ENCODE measurements at places on chromosomes 13 and 19.

GRCh38 chr13:71634602-71635443, 232.2 kb downstream of the DACH1 start:
- no peak for DNase-seq

GRCh38 chr19:902093-902370, 8.7 kb downstream of the RNU6-9 start:
- no peak for DNase-seq

DNA sequence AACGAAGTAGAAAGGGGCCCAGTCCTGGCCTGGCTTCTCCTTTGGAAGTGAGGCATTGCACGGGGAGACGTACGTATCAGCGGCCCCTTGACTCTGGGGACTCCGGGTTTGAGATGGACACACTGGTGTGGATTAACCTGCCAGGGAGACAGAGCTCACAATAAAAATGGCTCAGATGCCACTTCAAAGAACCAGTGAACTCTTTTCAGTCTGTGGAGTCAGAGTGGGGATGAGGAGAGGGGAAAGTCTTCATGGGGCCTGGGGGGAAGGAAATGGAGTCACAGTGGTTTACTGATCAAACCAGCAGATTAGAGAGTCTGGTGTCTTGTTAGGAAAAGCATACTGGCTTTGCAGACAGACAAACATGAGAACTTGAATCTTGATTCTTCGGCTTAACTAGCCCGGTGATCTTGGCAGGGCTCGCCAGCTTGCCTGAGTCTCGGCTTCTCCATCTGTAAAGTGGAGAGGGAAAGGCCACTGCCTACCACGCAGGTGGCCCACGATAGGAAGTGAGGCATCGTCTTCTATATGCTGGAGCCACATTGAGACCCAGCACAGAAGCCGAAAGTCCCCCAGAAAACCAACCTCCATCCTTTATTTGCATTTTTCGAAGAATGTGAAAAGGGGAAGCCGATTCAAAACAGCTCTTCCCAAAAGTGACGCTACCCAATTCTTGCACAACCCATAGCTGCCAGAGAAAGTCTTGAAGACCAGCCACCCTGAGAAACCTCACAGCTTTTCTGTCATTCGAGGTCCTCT, at the start of gene FFAR1:
FFAR1 (plus strand) TSS at position 732 of the 759 bp plus-strand sequence. CDS start 3,650 bp downstream, outside the sequence.
- DNase-seq, result peak; percentile 29

GRCh38 chr13:60407095-60407494, 10.1 kb downstream of the TDRD3 start:
- DNase-seq, result no peak

DNA sequence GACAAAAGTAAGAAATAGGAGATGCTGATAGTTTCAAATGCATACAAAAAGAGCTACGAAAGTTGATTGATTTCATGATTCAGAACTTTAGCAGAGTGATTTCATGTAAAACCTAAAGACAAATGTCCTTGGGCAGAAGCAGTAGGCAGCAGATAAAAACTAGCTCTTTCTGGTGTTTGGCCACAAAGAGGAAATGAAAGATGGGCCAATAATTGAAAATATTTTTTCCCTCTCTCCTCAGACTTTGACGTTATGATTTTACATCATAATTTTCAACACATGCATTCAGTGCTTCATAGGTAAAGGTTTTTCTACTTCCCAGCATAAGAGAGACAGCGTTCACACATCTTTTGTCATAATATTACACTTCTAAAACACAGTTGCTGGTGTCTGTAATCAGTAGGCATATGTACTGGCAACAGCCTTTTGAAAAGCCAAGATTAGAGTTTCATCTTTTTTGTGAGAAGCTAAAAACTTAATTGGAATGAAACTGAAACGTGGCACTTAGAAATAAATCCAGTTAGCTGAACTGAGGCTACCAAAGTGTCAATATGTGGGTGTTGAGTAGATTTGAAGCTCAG, 9.3 kb downstream of the SCEL start:
- DNase-seq, result no peak
